ENCODE measurements at places on chromosomes 1 and 21. TPM values are rescaled to one million over a fixed set of nuclear protein-coding genes. Genes with fewer than 3 reads are reported as not detected.

GRCh38 chr1:64745181-64745985 is 508 bp downstream of the RAVER2 start:
- peak overlapping the region; percentile 60 for H3K4me3 ChIP-seq
- H3K4me1 ChIP-seq, result no peaks in the 10 kb centered on the region
- DNase-seq, result peak; percentile 74
- H3K36me3 ChIP-seq, result no peaks in the 10 kb centered on the region

DNA sequence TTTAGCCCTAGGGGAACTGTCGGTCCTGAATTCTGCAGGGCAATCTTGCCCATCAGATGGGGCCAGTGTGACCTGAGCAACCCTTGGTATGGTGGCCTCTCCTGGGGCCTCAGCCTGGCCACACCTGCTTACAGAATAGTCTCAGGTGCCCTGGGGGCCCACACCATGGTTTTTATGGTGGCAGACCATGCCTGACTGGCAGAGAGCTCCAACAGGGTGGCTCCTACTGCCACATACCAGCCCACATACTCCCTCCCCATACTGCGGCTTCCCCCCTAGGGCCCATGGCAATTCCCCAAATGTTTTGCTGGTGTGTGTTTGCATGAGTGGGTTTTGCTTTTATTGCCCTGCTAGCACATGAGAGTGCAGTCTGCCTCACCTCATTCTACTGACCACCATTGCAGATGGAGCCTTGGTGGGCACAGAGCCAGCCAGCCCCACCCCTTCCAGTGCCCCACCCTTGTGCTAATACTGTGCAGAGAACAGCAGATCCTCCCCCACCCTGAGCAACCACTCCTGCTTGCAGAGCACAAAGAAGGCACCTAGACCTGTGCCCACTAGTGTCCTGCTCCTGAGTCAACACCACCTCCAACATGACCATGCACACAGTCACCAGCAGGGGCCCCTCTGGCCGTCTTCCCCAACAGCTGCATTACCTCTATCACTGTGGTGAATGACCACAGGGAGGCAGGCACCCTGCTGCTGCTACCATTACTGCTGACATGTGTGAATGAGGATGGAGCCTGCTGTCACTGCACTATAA is 86.8 kb downstream of the GDAP2 start:
- DNase-seq, result no peak
- H3K4me1 ChIP-seq, result peaks cover 9% of the 10 kb centered on the region
- no peak overlapping the region for H3K4me3 ChIP-seq
- no peak overlapping the region for H3K27ac ChIP-seq

The URB1 gene
- 15.0 TPM for total RNA-seq

GRCh38 chr1:31122101-31122735 is 56.7 kb upstream of the PUM1 start:
- DNase-seq, result no peak
- H3K27ac ChIP-seq, result no peak overlapping the region
- no peaks in the 10 kb centered on the region for H3K4me1 ChIP-seq
- H3K27me3 ChIP-seq, result no peaks in the 10 kb centered on the region

The GALE gene
- total RNA-seq, result 68.1 TPM
